GOT3 (cell line): ENCODE measurements at places on chromosomes 16 and 17.

- no peak for DNase-seq
These were observed 5.8 kb downstream of the RIPOR1 start for GRCh38 chr16:67534431-67534830.

DNA sequence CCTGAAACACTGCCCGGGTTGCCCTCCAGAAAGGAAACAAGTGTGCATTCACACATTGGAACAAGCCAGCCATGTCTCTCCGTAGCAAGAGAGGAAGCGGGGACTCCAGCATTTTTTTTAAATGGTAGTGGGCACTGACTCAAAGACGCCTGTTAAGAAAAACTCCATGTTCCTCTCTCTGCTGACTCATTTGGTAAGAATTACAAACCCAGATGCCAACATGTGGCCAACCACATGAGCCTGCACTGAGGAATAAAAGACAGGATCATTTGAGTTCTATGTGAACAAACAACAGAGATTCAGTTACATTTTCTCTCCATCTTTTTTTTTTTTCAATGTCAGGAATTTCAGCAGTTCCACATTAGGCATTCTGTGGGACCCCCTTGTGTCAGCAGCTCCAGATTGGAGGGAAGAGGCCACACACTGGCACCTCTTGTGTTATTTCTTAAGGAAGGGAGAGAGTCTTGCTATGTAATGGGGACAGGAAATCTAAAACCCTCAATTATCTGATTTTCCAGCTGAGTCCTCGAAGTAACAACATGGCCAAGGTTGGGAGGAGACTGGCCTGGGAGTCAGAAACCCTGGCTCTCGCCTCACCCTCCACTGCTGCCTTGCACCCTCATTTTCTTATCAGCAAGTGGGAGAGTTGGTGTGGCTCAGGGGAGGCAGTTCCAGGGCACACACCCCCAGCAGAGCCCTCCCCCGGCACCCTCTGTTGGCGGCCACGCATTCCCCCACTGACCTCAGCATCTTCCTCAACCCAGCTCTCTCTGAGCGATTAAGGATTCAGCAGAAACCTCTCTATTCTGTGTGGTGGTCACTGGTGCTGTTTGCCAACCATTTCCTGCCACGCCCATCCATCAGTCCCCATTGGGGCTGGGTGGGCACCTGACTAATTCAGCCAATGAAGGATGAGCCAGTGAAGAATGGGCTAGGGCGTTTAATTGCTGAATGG is 173.0 kb downstream of the FOXL1 start:
- no peak for DNase-seq

DNA sequence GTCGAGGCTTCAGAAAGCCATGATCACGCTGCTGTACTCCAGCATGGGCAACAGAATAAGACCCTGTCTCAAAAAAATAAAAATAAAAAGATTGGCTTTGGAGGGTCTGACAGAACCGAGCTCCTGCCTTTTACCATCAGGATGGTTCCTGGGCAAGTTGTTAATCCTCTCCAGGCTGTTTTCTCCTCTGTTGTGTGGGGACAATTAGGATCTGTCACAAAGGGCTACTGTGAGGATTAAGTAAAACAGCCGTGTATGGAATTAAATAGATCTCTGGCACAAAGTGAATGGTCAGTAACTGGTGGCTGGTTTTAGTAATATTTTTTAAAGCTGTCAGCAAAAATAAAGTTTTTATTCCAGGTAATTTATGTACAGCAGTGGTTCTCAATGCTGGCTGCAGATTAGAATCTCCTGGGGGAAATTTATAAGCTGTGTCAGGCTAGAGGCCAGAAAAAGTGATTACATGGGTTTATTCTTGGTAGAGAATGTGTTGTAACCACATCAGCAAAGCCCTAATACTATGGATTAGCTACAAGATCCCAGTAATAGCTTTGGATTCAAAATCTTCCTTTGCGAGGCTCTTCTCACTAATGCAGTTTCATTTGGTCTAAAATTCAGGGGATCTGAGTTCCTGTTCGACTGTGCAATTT is 47.2 kb downstream of the GPRC5B start:
- no peak for DNase-seq

- DNase-seq = no peak
These were observed 3.1 kb upstream of the MIF4GD start for GRCh38 chr17:75273977-75274708.

- DNase-seq = no peak
These were observed 7.2 kb downstream of the SLC43A2 start for GRCh38 chr17:1621273-1621954.

DNA sequence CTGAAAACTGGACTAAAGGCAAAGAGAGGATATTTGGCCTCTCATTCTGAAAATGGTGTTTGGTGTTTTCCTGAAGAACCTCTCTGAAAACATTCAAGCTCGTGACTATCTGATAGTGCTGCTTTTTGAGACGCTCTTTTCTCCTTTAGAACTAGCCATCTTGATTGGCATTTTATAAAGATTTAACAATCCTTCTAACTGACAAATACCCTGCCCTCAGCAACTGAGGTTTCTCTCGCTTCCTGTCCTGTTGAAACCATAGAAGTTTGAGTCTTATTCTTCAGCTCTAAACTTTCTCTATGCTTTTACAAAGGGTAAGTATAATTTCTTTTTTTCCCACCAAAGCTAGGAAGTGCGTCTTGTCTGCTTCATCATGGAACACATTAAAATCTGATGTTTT is 13.3 kb downstream of the CNEP1R1 start:
- DNase-seq = no peak

DNA sequence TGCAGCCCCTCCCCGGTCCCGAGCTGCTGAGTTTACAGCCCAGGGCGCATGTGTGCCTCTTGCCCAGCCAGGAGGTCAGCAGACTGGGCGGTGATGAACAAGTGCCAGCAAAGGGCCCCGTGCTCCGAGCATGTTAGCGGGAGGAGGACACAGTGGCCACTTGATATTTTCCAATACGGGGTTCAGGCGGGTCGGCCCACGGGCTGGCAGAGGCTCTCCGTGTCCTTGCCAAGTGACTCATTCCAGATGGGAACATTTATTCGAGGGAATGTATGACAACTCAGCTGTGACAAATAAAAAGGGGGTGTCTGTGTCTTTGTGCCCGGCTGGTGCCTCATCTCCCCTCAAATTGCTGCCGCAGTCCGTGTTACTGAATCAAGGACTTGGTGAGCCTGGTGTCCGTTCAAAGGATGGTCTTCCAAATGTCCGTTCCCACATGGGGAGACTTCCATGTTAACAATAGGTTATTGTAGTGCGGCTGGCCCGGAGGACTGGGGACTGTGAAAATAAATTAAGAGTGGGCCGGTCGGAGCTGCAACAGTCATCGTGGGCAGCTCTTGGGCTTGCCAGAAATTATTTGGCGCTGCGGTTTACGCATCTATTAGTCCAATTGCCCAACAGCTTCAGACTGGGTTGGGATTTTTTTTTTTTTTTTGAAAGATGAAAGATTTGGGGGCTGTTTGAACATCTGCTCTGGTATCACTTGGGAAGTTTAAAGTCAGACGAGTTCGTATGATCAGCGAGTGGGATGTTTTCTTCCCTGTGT is 174.0 kb upstream of the CIBAR2 start:
- DNase-seq = no peak

DNA sequence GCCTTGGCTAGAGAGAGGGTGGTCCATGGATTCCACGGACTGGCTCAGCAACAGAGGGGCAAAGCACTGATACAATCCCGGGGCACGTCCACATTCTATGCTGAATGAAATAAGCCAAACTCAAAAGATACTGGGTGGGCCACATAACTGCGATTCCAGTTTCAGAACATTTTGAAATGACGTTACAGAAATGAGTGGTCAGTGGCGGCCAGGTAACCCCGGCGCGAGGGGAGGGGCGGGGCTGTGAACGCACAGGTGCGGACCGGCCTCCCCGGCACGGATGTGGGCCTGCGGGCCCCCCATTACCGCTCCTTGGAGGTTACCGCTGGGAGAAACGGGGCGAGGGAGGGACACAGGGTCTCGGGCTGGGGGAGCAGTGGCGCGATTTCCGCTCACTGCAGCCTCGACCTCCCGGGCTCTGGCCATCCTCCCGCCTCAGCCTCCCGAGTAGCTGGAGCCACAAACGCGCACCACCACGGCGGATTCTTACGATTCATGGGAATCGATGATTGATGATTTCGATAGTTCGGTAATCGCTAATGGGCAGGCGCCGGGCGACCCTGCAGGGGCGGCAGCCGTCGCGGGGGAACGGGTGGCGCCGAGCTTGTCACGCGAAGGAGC is 559 bp downstream of the MVD start:
- DNase-seq = no peak

GRCh38 chr16:30000735-30001631 is 4.9 kb downstream of the INO80E start:
- no peak for DNase-seq

DNA sequence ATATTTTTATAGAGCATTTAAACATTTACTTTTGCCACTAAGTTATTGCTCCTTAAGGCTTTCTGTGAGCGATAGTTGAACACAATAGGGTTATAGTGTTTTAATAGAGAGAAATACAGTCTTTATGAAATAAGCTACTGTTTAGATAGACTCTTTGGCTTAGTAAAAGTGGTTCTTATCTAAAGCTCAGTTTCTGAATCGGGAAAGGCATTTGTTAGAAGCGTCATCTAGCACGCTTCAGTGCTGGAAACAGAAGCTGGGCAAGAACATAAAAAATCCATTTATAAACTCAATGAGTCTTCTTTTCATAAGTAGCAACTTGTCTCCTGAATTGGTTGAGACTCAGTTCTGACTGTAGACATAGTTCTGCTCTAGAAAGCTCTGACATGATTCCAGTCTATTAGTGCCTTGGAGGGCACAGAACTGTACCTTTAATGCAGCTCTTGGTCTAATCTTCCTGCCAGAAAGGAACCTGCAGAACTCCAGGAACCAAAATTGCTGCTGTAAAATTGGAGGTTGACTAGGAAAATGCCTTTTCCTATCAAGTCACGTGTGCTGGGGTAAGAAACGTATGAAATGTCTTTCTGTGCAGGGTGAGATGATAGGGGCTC is 55.4 kb upstream of the DNAJA2 start:
- no peak for DNase-seq

DNA sequence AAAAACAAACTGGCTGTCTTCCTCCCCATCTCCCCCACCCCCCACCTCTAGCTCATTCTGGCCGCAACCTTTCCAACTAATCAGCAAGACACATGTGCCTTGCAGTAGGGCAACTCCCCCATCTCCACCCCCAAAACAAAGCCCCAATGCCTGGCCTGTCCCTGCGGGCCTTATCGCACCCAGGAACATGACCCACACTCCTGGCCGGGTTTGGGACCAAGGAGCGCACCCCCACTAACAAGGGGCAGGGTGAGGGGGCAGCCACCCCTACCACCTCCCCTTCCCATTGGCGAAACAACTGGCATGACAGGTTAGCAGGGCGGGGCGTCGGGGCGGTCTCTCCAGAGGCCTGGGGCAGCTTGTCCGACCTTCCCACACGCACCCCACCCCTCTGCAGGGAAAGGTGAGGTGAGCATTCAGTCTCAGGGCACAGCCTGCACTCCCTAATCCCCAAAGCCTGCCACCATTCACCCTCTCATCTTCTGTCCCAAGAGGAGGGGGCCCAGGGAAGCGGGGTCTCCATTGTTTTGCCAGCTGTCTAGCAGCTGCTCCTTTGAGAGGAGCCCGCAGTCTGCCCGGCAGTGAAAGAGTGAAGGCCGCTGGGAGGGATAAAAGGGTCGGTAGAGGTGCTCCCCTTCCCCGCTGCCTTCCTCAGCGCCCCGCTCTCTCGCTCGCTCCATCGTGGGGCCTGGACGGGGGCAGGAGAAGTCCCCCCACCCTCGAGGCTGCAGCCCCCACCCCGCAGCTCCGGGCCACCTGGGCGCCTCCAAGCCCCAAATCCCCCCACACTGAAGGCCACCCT is 765 bp downstream of the MYO18A start:
- DNase-seq = no peak

GRCh38 chr17:16465052-16465312 is 27.0 kb downstream of the LRRC75A start:
- DNase-seq = no peak

DNA sequence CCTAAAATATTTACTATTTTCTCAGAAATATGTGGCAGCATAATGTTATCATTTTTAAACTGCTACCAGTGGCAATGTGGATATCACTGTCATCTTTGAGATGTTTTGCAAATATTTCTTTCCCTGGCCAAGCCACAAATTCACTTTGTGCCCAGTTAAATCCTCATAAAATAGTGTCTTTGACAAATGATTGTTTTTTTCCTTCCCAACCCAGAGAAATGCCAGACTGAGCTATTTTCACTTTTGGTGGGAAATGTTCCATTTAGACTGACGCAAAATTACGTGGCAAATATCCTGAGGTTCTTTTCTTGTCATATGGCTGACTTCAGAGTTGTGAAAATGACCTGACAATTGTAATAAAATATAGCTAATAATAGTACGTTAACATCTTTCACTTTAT is 807.0 kb upstream of the SOX9 start:
- DNase-seq = no peak

DNA sequence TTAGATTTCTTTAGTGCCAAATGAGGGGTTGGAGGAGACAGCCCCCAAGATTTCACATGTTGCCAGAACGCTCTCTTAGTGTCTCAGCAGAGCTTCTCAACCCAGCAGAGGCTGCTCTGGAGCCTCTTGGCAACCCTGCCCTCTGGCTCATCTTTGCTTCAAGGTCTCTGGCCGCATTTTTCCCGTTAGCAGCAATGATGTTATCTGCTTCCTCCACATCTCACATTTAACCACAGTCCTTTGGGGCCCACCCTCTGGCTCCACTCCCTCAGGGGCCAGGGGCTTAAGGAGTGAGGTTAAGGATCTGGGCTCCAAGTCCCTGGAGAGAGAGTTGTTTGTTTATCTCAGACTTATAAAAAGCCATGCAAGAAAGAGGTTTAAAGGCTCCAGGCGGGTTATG is 3.3 kb upstream of the XYLT1 start:
- no peak for DNase-seq

- no peak for DNase-seq
These were observed 80.3 kb downstream of the MYH11 start for GRCh38 chr16:15776572-15776971.

GRCh38 chr16:61128545-61129323 is 907.5 kb downstream of the CDH8 start:
- no peak for DNase-seq

GRCh38 chr17:21214777-21215541 is 998 bp upstream of the TMEM11 start:
- no peak for DNase-seq

- DNase-seq = no peak
These were observed 3.9 kb upstream of the OSGIN1 start for GRCh38 chr16:83948914-83949723.

- DNase-seq = no peak
These were observed 8.9 kb downstream of the MYH10 start for GRCh38 chr17:8621585-8621984.

DNA sequence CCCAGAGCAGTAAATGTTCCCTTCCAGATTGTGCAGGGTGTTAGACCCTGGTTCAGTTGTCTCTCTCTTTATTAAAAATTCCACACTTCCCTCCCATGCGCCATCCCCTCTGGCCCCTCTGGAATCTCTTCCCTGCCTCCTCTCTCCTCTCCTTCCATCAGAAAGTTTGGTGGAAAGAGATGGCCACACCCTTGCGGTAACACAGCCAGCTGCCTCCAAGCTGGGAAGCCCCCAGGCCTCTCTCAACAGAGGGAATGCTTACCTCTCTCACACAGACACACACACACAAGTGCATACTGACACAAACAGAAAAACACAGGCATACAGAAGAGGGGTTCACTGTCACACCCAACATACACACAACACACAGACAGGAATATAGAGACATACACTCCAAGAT is 220.5 kb downstream of the C16orf78 start:
- DNase-seq = no peak

- no peak for DNase-seq
These were observed 14.9 kb downstream of the ADGRG1 start for GRCh38 chr16:57643147-57643874.
